ELR (cell line): ENCODE measurements at places on chromosomes 12 and 14.

- DNase-seq: peak; percentile 41
Measured at GRCh38 chr12:102948941-102949352, 8.5 kb upstream of the ASCL1 start.

- DNase-seq: no peak
Measured at GRCh38 chr12:52175371-52176350, 16.2 kb downstream of the KRT80 start.

GRCh38 chr14:63212209-63212608 is 8.0 kb downstream of the RHOJ start:
- DNase-seq: no peak

GRCh38 chr14:58026967-58027366 is 125.0 kb downstream of the ARMH4 start:
- no peak for DNase-seq

- no peak for DNase-seq
Measured at GRCh38 chr12:115194857-115195256, 510.9 kb upstream of the TBX3 start.

DNA sequence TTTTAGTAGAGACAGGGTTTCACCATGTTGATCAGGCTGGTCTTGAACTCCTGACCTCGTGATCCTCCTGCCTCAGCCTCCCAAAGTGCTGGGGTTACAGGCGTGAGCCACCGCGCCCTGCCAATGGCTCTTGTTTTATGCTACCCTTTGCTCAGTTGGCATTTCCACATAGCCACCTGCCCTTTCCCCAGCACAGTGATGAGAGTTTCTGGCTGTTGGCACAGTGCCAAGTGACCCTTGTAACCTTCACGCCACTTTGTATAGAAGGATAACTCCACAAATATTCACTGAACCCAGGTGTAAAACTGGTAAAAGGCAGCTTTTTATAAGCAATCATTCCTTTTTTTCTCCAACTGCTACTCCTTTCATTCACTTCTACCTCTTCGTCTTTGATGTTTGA is 18.5 kb upstream of the CCDC175 start:
- DNase-seq: no peak

DNA sequence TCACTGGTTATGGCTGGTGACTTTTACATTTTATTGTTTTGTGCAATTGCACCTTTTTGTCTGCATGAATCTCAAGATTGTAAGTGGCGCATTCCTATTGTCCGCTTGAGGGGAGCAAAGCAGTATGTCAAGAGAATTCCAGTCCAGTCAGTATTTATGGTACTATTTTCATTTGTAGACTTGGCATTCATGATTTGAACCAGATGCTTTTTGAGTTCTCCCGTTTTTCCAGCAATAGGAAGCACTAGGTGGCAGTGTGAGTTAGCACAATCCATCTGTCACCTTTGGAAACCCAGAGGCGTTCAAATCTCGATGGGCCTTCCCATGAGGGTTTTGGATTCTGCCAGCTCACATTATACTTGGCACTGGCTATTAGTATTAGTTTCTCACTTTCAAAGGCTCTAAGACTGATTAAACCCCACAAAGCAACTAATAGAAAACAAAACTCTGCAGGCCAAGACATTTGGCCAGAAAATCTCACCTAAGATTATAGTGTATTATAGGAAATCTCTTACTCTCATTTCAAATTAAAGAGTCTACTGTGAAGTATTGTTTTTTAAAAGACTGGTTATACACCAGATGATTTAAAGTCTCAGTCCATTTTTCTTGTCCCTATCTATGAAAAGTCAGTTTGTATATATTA is 2.2 kb downstream of the DACT1 start:
- peak; percentile 74 for DNase-seq

- DNase-seq: no peak
Measured at GRCh38 chr12:128864516-128865186, 11.4 kb downstream of the GLT1D1 start.
